ENCODE measurements at places on chromosomes 16 and 17.
A peak's percentile ranks its signal among the peaks of the same experiment; 100 is the strongest.

DNA sequence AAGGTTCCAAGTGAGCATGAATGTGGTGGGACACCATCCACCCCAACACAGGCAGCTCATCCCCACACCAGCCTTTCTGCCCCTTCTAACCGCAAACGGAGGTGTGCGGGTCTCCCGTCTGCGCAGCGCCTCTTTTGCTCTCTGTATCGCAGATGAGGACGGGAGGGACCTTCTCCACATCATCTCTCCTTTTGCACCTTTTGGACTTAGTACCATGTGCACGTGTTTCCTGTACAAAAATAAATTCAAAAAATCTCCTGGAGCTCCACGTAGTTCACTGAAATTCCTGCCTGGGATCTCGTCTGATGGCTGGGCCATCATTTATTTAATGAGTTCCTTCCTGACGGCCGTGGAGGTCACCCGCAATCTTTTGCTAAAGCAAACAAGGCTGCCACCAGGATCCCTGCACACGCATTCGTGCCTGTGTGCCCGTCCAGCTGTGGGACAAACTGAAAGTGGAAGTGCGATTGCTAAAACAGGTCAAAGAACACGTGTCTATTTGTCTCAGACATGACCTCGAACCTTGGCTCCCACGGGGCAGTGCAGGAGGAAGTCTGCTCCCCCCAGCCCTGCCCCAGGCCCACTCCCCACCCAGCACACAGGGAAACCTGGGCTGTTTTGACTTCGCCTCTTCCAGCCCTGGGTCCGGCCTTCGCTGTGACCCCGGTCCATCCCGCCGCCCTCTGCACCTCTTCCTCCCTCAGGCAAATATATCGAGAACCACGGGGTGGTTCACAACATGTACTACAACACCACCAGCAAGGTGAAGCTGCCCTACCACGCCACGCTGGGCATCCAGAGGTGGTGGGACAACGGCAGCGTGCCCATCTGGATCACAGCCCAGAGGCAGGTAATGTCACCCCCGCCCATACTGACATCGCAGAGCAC is 2.3 kb downstream of the ENPP7 start:
- peak; percentile 60 for DNase-seq

- DNase-seq = no peak
These were observed 12.7 kb downstream of the SCGB1C2 start for GRCh38 chr17:149897-150584.

- DNase-seq = no peak
These were observed 6.0 kb downstream of the TEKT5 start for GRCh38 chr16:10688726-10689125.

DNA sequence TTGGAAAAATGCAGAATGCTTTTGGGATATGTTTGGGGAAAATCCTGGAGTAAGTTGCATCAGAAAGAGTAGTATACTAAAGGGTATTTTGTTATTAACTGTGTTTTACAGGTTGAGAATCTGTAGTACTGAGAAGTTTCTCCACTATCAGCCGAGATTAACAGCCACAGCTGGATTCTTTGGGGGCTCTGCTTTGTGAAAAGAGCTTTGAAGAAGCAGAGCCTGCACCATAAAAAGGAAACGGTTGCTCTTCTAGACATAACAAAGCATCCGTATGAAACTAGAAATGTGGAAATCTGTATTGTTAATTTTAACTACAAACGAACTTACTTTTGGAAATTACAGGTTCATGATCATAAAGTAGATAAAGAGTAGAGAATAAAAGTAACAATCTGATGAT is 5.3 kb downstream of the NLK start:
- no peak for DNase-seq

DNA sequence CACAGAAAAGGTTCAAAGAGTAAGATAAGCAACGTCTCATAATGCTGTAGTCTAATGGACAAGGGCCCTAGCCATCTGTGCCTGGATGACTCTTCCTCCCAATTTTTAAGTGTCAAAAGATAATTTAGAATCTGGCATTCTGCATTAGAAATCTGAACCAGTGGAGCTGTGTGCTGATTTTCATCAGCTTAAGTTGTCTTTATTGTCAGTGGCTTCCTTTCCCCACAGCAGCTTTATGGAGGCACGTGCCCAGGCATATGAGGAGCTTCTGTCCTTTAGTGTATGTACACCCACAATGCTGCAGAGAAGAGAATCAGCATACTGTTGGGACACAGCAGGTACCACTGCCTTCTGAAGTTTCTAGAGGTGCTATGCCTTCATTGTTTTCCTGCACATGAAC is 37.9 kb downstream of the HEATR6 start:
- DNase-seq = no peak
